ENCODE measurements at places on chromosomes 2 and 18.

GRCh38 chr2:190990132-190990531 is 23.8 kb downstream of the STAT1 start:
- DNase-seq, result no peak

DNA sequence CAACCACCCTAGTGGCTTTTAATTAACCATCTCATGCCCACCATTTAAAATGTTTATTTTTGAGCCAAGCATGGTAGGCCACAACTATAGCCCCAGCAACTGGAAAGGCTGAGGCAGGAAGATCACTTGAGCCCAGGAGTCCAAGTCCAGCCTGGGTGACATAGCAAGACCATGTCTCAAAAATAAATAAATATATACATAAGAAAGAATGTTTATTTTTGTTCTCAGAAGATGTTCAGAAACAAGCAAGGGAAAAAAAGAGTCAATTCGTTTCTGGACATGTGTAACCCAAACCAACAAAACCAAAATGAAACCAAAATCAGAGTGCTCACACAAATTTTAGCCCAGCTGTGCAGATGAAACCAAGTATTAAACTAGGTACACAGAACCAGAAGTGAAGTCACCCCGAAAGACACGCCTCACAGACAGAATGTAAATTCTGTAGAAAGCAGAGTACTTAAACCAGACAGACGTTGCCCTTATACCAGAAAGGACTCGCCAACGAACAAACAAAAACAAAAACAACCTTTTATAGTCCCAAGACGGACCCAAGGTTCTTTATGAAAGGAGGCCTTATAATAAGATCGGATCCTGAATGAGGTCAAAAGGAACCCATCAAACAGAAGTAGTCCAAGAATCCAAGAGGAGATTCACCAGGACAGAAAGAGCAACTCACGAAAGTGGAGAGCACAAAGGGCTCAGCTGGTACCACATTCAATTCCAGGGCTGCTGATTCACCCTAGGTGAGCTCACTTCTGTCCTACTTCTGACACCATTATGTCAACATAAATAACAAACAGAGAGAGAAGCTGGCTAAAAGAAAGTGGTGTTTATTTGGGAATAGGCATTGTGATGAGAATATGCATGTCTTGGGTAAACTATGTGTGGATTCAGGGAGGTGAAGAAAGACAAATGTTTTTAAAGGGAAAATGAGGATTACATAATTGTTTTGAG is 31.8 kb upstream of the MTCL1 start:
- peak; percentile 73 for DNase-seq

- no peak for DNase-seq
These were observed 162.6 kb upstream of the FN1 start for GRCh38 chr2:215598376-215598975.

DNA sequence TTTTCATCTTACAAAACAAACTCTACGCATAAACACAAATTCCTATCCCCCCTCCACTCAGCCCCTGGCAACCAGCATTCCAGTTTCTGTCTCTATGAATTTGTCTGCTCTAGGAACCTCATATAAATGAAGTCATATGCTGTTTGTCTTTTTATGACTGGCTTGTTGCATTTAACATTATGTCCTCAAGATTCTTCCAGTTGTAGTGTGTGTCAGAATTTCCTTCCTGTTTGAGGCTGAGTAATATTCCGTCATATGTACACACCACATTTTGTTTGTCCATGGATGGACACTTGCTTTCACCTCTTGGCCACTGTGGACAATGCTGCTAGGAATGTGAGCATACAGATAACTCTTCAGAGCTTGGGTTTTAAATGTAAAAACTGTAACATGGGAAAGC is 272.1 kb downstream of the GBX2 start:
- DNase-seq, result no peak

- peak; percentile 78 for DNase-seq
These were observed 50.0 kb downstream of the HDHD2 start for GRCh38 chr18:47100212-47100831.

- DNase-seq, result peak; percentile 96
These were observed 579.3 kb downstream of the PIK3C3 start for GRCh38 chr18:42534313-42534712.

- no peak for DNase-seq
These were observed 32.5 kb downstream of the HS6ST1 start for GRCh38 chr2:128286011-128286721.

DNA sequence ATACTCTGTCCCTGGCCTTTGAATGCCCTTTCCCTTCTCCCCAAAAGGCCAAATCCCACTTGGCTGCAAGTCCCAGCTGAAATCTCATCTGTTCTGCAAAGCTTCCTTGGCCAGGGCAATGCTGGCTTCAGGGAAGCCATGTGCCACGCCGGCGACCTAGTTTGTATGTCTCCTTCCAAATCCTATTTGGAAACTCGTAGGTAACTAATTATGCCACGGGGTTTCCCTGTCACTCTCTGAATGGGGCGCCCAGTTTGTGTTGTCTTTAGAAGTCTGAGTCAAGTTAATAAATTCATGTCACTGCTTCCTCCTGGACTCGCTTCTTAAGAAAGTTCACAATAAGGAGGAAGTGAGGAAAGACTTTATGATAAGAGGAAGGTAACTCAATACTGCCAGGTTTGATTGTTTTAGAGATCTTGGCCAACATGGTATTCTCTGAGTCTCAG is 19.1 kb downstream of the FHL2 start:
- no peak for DNase-seq
